ENCODE measurements at places on chromosomes 4 and X.

DNA sequence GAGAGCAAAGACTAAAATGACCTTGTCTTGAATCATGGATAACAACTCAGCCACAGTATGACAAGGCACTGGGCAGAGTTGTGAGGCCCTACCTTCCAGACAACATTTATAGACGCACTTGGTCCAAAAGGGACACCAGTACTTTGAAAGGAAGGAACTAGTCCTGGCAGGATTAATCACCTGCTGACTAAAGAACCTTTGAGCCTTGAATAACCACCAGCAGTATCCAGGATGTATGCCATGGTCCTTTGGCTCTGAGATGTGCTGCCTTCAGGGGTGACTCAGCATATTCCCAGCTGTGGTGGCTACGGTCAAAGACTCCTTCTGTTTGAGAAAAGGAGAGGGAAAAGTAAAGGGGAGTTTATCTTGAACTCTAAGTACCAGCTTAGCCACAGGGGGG is 118.1 kb upstream of the PRR32 start:
- DNase-seq, result no peak

- no peak for DNase-seq
Observed at GRCh38 chrX:50068285-50068563, 132.6 kb downstream of the AKAP4 start.

- no peak for DNase-seq
Observed at GRCh38 chr4:16237715-16238114, 11.4 kb upstream of the TAPT1 start.

DNA sequence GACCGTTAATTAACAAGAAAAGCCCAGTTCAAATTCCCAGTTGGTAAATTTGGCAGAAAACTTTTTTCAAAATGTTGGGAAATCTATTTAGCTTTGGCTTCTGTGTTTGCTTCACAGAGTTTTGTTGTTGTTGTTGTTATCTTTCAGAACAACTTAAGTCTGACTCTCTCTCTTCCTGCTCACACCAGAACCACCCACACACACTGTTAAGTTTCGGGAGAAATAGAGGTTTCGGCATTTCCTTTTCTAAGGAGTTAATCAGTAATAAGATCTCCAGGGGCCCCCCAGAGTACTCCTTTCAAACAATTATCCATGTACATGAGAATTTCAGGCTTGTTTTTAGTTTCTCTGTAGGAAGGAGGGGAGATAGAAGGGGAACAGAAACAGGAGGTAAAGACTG is 106.2 kb upstream of the PTCHD1 start:
- DNase-seq, result no peak

GRCh38 chr4:2062808-2063524 is 3.8 kb downstream of the NAT8L start:
- no peak for DNase-seq

GRCh38 chr4:43243433-43244116 is 351.1 kb downstream of the GRXCR1 start:
- DNase-seq, result no peak

GRCh38 chr4:105236202-105236915 is 89.7 kb downstream of the TET2 start:
- DNase-seq, result no peak

GRCh38 chrX:675955-676295 is 45.3 kb downstream of the SHOX start:
- DNase-seq, result no peak

- DNase-seq, result no peak
Observed at GRCh38 chrX:134158821-134159512, 78.0 kb upstream of the CCDC160 start.

- no peak for DNase-seq
Observed at GRCh38 chrX:96361844-96362243, 322.8 kb upstream of the DIAPH2 start.

DNA sequence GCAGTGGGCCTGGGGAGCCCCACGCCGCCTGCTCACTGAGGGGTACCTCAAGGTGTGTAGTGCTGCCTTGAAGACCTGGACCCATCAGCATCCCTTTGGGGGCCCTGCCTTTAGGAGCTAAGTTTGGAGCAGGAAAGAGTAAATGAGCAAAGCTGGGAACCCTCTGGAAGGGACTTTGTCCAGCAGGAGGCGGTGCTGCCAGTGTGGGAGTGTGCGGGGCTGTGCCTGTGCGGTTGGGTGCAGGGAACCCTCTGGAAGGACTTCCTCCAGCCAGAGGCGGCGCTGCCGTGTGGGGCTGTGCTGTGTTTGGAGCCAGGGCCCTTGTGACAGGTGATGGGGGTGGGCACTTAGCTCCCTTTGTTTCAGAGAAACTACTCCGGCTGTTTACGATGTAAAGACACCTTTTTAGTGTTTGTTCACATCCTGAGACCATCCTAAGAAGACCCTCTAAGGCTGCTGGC is 25.8 kb downstream of the RGS12 start:
- no peak for DNase-seq

GRCh38 chr4:84965553-84966381 is 723 bp downstream of the WDFY3 start:
- DNase-seq, result no peak

DNA sequence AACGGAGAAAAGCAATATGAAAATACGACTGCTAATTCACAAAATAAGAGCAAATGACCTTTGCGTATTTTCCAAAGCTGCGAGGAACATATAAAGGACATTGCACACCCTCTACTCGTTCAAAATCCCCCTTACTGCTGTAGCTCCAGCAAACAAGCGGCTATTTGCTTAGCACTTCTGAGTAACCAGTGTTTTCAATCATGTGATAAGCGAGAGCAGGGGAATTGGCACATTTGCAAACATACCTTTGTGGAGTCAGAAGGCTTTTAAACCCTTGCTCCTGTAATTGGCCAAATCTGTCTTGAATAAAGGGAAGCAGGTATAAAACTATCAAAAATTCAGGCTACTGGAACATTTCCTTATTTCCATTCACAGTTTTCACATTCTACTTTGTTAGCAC is 610.2 kb downstream of the UBE2NL start:
- DNase-seq, result no peak

DNA sequence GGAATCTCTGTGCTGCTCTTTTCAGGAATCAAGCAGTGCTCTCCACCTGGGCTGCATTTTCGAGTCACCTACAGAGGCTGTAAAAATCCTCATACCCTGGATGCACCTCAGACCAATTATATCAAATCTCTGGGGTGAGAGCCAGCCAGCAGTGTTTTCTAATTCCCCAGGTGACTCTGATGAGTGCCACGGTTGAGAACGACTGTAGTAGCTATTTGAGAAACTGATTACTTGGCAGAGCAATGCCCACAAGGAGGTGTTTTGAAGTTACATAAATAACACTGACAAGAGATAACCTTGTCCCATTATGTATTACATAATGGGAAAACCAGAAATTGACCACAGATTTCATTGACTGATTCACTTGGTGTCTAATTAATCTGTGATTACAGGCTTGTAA is 46.8 kb downstream of the CLCN4 start:
- DNase-seq, result no peak

- no peak for DNase-seq
Observed at GRCh38 chr4:87785731-87786509, 13.4 kb upstream of the IBSP start.

DNA sequence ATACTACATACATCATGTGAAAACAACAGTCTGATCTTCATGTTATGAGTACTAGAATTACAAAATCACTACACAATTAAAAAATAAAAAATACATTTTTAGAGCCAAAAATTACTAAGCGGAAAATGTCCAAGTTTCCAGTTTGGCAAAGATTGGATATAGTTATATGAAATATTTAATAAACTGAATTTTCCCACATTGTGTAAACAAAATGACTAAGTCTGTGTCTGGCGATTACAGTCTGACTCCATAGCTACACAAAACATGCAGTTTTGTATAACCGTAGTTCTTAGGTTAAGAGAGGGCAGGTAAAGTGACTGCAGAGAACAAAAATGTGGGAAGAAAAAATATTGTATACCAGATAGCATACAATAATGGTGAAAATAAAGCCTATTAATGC is 59.2 kb upstream of the TMEM47 start:
- no peak for DNase-seq

DNA sequence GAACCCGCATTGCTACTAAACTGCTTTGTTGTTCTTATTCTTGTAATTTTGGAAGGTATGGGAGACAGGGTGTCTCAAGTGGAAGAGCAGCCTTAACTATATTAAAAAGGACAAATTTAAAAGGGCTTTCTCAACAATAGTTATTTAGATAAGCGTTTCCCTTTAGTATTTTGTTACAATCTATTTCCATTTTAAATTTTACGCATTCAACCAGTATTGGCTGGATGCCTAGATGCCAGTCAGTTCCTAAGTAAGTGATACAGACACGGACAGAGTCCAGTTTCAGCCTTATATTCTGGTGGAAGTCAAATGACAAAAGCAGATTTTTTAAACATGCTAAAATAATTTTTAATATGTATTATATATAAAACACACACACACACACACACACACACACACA is 28.3 kb downstream of the FAT1 start:
- no peak for DNase-seq

DNA sequence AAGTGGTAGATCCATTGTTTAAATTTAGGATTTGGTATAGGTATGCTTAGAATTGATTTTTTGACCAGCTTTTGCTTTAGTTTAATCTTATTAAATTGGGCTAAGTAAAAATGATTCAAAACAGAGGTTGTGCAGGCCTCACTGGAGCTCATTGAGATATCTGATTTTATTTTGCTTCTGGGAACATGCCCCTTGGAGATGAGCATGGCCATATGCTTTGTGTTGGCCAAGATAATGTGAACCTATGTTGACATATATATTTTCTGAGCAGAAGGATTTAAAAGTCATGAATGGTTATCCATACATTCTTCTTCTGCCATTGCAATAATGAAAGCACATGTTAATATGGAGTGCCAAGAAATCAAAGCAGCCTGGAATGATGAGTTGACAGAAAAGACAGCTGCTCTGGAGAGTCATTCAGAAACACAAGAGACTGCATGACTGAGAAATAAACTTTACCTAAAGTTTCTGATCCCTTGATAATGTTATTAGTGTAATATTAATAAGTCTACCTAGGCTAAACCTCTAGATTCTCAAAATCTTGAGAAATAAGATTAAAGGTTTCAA is 489.7 kb upstream of the GNPDA2 start:
- DNase-seq, result no peak

- DNase-seq, result no peak
Observed at GRCh38 chr4:135365065-135365464, 1163.5 kb upstream of the PABPC4L start.

- no peak for DNase-seq
Observed at GRCh38 chr4:134668237-134668636, 466.6 kb upstream of the PABPC4L start.

- DNase-seq, result no peak
Observed at GRCh38 chr4:176879380-176880116, 86.8 kb upstream of the VEGFC start.

Measured in amniotic stem cell (primary cell).